Sigmoid colon (tissue), 7 donors: ENCODE measurements at places on chromosomes 6 and 20. TPM values are rescaled to one million over a fixed set of nuclear protein-coding genes. Genes with fewer than 3 reads are reported as not detected.

Gene ANGPT4
- 0.19 TPM for polyA plus RNA-seq

Gene GNMT
- polyA plus RNA-seq, result not detected

Gene C20orf204
- polyA plus RNA-seq, result not detected

Gene MEP1A
- 43.0 TPM for polyA plus RNA-seq

Gene COX7A2
- polyA plus RNA-seq, result 1,191 TPM

Gene OR2J1
- polyA plus RNA-seq, result not detected

Gene NRM
- polyA plus RNA-seq, result 2.8 TPM

Gene MRPS18A
- 72.1 TPM for polyA plus RNA-seq

Gene RIPOR3
- 7.8 TPM for polyA plus RNA-seq
